ENCODE measurements at places on chromosomes 1 and 21.
A peak's percentile ranks its signal among the peaks of the same experiment; 100 is the strongest.

DNA sequence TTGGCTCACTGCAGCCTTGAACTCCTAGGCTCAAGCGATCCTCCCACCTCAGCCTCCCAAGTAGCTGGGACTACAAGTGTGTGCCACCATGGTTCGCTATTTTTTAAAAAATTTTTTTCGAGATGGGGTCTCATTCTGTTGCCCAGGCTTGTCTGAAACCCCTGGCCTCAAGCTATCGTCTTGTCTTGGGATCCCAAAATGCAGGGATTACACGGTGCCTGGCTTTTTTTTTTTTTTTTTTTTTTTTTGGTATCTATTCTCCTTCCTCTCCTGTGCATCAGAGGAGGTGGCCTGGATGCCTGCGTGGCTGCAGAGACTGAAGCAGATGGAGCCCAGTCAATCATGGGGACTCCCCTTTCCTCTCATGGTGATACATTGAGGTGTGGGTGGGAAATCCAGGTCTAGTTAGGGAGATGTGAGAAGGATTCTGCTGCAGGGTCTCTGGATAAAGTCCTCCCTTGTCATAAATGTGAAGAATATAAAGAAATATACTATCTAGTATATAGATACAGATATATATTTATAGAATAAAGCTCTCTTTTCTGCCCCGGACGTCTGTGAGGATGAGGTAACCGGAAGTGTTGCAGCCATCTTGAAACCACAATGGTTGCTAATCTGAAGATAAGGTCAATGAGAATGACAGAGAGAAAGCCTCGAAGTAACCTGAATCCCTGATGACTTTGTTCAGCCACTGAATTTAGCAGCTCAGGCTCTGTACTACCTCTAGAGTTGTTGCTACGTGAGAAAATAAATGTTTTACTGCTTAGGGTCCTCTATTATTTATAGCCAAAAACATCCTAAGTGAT is 19.5 kb upstream of the RGSL1 start:
- DNase-seq, result no peak

- peak; percentile 86 for DNase-seq
Observed at GRCh38 chr1:162023547-162024501, at the start of gene OLFML2B. OLFML2B (minus strand) TSS chr1:162023869; CDS start chr1:162023430, 439 bp downstream.

DNA sequence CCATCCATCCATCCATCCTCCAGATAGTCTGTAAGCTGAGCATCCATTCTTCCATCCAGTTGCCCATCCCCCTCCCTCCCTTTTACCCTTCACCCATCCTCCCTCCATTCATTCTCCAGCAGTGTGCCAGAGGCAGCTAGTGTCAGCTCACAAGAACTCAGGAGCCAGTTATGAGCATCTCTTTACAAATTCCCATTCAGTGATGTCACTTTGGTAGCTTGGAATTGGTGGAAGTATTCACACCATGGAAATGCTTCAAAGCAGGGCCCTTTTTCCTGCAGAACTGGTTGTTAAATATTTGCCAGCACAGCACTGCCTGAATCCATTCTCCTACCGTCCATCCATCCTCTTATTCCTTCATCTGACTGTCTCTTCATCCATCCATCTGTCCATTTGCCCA is 72.5 kb downstream of the ARHGEF10L start:
- DNase-seq, result no peak

DNA sequence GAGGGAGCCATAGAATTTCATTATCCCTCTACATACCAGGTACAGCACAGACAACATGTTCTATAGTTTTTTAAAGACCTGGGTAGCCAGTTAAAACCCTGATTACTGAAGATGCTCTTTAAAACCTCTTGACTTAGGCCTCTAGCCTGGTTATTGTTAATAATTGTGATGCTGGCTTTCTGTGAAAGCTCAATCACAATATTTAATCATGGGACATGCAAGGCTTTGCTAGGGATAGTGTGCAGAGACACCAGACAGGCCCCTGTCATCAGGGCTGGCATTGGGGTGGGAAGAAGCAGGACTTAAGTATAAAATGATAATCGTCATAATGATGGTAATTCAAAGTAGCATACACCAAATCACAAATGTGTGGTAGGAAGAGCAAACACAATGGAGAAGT is 274.4 kb downstream of the PTBP2 start:
- DNase-seq, result no peak

GRCh38 chr1:190102757-190103326 is 374.8 kb downstream of the BRINP3 start:
- no peak for DNase-seq

DNA sequence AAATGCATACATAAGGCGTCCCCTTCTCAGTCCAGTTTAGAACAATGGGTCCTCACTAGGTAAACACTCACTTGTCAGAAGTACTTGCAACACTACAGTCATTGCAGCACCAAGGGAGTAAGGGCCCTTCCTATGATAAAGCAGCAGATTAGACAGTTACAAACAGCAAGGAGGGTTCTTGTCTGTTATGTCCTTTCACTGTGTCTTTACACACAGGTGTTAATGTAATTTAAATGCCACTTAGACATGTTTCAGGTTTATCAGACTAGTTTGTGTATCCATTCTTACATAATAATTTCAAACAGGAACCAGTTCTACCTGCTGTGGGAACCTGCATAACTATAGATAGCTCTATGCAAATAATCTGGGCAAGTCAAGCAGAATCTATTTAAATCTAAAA is 105.6 kb upstream of the USH2A start:
- DNase-seq, result no peak

DNA sequence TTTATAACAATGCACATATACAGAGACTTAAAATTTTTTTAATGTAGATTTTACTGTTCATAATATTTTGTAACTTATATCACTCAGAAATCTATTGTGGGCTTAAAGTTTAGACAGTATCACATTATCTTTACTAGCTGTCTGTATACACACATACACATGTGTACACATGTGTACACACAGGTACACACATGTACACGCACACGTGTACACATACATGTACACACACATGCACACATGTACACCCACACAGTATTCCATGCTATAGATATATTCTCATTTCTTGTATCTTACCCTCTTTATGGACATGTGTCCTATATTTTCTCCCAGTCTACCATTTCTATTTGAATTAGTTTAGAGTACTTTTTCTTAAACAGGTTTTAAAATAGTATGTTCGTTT is 123.3 kb downstream of the USP25 start:
- DNase-seq, result no peak

- no peak for DNase-seq
Observed at GRCh38 chr1:59292562-59292961, 4.3 kb upstream of the FGGY start.

GRCh38 chr21:36491209-36491910 is 11.4 kb upstream of the CLDN14 start:
- no peak for DNase-seq

- no peak for DNase-seq
Observed at GRCh38 chr1:94562519-94563260, 21.1 kb upstream of the F3 start.

- DNase-seq, result no peak
Observed at GRCh38 chr1:56533197-56533596, 46.2 kb downstream of the PLPP3 start.

- DNase-seq, result no peak
Observed at GRCh38 chr1:3777647-3778589, 5.4 kb downstream of the SMIM1 start.

DNA sequence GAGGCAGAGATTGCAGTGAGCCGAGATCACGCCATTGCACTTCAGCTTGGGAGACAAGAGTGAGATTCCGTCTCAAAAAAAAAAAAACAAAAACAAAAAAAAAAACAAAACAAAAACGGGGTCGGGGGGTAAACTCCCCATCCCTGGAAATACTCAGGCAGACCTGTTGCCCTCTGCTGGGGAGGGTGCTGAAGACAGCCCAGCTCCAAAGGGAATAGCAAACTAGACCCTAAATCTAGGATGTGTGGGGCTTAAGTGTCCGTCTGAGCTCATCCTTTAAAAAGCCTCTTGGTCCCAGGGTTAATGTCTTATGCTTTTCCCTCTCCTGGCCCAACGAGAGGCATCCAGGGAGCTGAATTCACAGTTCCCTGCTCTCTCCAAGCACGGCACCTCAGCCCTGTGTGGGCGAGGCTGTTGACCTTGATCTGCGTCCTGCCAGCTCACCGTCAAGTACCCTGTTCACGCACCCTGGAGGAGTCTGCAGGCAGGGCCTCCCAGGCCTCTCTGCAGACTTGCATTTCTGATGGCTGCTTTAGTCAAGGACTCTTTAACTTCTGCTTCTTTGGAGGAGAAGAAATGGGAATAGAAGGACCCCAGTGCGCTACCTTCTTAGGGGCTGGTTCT is 22.3 kb downstream of the KCND3 start:
- DNase-seq, result no peak

- DNase-seq, result no peak
Observed at GRCh38 chr1:94989398-94989797, 62.5 kb upstream of the CNN3 start.

DNA sequence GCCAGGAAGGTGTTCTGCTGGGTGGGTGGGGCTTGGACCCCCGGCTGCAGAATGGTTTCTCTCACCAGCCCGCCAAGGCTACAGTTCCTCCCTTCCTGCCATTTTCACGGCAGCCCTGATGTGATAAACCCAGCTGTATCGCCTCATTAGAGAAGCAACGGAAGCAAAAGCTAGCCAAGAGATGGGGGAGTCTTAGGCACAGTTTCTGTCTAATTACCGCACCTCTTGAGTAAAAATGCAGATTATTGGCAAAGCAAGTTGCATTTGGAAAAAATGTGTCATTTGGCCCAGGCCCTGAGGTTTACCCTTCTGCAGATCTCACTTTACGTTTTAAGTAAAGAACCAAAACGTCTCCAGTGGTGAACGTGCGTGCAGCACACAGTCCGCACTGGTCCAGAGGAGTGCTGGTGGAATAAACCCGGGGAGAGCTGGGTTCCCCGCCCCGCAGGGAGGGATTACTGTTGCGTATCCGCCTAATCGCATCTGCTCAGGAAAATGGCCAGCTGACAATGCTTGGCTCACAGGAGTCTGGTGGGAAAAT is 109.9 kb downstream of the GALNT2 start:
- DNase-seq, result peak; percentile 72

DNA sequence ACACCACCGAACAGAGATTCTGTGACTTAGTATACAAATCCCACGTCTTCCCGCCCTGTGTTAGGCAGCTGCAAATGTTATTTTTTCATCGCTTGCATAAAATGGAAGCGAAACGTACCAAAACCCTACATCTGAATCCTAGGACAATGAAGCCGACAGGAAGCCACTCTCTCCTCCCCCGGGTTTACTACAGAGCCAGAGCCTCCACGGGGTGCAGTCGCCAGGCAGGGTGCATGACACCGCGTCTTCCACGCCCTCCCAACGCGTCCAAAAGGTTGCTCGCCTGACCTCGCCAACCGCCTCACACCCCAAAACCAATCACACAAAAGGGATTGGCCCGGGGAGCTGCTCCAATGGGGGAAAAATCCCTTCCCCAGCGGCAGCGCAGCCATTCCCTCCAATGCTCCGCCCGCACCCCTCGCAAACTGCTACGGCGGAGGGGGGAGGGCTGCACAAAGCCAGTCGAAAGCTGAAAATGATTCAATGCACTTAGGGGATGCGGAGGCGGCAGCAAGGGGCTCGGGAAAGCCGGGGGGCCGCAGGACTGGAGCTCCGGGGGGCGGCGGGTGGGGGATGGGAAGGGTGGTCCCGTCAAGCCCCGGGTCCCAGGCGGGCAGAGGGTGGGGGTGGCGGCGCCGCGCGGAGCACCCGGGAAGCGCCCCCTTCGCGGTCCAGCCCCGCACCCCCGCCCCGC is 701 bp downstream of the CEP170 start:
- DNase-seq, result peak; percentile 73

GRCh38 chr1:98405581-98406074 is 255.9 kb upstream of the SNX7 start:
- no peak for DNase-seq

GRCh38 chr1:3902111-3902511 is 2.0 kb upstream of the C1orf174 start:
- DNase-seq, result no peak

DNA sequence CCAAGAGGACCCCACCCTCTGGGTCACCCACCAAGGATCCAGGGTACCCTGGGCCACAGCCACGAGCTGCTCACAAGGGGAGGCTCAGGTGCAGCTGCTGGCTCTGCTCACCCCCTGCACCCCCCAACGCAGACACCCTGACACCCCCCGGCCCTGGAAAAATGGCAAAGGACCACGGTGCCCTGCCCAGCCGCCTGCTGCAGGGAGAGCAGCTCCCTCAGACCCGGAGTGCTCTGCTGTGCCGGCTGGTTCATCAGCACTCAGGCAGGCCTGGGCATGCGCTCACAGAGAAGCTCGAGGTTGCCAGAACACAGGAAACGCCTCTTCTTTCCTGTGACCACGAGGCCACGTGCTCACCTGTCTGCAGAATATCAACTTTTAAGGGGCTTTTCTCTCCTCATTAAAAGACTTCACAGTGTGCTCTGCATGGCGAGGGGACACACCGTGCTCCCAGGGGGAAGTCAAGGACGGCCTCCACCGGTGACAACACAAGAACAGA is 4.3 kb upstream of the C1QTNF12 start:
- no peak for DNase-seq

DNA sequence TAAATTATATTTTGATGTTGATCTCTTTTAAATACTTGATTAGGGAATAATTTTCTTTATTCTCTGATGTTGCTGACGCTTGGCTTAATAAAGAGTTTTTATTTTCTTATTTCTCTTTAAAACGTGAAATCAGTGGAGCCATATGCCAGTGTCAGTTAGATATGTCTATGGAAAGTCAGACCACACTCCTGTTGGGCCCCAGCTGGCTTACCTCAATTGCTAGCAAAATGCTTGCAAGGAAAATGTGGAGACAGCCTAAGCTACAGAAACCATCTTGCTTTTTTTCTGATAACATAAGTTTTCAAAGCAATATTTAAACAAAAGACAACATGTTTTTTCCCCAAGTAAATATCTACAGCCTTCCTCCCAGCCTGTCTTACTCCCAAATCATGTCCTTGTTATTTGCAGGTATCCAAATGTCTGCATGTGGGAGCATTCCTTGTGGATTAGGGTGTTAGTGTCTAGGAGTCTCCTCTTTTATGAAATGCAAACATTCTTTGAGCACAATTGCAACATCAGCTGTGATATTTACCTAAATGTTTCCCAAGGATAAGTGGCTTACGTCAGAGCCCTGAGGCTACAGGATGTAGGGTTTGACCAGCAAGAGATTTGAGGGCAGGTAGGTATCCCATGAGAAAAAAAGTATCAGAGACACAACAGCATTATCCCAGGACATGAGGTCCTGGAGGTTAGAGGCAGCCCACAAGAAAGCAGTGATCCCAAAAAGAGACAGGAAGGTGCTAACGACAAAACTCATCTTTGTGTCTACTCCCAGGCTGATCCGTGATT is 117.2 kb upstream of the KCNJ15 start:
- DNase-seq, result no peak

- DNase-seq, result no peak
Observed at GRCh38 chr1:219461981-219462400, 150.9 kb downstream of the ZC3H11B start.

Measured in ecto neural progenitor cell (in vitro differentiated cells).